Activated CD8-positive, alpha-beta memory T cell treated with anti-CD3 and anti-CD28 coated beads for 1 hour (primary cell): ENCODE measurements at places on chromosomes 6 and 20.

DNA sequence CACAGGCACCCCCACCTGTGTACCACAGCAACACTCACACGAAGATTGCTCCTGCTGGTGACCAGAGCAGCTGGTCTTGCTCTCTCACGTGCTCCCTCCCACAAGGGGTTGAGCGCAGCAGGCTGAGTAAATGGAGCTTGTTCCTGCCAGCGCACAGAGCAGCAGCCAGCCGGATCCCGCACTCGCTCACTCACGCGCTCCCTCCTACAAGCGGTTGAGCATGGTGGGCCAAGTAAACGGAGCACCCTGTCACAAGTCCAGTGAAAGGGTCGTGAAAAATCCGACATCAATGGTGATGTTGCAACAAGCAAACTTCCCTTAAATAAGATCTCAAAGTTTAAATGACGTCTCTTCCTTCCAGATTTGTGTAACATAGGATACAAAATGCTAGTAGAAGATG, 313.7 kb downstream of the FOXC1 start:
- DNase-seq = no peak

DNA sequence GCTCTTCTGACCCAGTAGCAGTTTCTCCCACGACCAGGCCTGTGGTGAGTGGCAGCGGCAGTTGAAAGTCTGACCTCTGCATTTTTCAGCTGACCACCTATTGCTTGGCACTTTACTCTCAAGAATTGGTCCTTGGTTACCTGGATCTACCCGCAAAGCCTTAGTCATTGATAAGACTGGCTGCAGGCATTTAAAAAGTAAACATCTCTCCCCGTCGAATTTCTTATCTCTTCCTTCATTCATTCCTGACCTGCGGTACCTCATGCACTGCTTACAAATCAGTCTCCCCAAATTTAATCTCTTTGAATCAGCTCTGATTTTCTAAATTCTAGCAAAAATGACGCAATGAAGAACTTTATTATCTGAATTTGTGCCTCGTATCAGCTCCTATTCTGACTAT, 26.1 kb upstream of the IPCEF1 start:
- no peak for DNase-seq

DNA sequence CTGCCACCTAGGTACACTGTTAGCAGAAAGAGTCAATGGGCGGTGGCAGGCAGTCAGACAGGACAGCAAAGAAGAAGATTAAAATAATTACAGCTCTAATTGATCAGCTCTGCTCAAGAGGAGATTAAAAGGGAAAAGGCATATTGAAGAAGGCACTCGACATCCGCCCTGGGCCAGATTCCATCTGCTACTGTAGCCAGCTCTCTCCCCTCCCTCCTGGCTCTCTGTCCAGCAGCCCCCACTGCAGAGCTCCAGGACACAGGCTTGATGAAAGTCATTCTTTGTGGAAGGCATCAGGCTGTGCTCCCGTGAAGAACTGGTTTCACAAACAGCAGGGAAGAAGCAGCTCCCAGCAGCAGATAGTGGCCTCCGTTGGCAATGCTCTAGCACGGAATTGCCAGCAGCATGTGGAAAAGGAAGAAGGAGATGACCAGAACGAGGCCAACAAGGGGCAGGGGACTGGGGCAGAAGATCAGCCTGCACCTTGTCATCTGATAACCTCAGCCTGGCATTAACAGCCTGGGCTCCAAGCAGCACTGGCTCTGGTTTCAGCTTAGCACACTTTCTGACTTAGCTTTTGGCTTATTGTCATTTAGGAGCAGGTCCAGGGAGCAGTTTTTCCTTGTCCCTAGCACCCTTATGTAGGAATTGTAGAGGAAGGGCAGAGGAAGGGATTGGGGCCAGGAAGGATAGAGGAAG, 465.9 kb downstream of the KIF16B start:
- no peak for DNase-seq

- no peak for DNase-seq
Measured at GRCh38 chr6:134683783-134684422, 266.0 kb downstream of the ALDH8A1 start.

- DNase-seq = no peak
Measured at GRCh38 chr6:33716379-33716778, 4.9 kb upstream of the UQCC2 start.

DNA sequence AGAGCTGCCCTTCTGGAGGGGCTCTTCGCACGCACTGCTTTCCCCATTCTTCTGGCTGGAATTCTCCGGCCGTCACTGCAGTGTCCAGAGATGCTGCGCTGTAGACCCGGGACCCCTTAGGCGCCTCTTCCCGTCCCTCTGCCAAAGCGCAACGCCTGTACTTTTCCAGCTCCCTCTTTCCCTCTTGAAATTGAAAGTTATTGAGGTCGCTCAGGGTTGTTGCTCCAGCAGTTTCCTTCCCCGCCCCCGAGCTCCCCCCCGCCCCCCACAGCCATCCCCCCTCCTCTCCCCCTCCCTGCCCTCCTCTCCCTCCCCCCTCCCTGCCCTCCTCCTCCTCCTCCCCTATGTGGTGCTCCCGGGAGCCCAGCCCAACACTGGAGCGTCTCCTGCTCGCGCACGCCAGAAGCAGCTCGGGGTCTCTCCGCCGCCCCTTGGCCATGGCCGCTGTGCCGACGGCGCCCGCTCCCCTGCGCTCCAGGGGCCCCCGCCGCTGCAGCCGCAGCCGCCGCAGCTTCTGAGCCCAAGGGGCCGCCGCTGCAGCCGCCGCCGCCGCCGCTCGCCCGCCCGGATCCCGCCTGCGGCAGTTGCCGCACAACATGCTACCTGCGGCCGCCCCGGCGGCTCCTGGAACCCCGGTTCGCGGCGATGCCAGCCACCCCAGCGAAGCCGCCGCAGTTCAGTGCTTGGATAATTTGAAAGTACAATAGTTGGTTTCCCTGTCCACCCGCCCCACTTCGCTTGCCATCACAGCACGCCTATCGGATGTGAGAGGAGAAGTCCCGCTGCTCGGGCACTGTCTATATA, at the start of gene RSPO3:
RSPO3 (plus strand) TSS at position 374 of the 804 bp plus-strand sequence. CDS start 522 bp downstream, outside the sequence.
- no peak for DNase-seq

GRCh38 chr6:156946370-156946936, 169.3 kb downstream of the ARID1B start:
- no peak for DNase-seq

- peak; percentile 15 for DNase-seq
Measured at GRCh38 chr6:16136621-16137450, 8.0 kb downstream of the MYLIP start.

- no peak for DNase-seq
Measured at GRCh38 chr20:20223981-20224380, 143.9 kb upstream of the INSM1 start.

GRCh38 chr6:8642131-8642530, 206.8 kb upstream of the SLC35B3 start:
- no peak for DNase-seq

- DNase-seq = no peak
Measured at GRCh38 chr6:142867988-142868812, 76.8 kb downstream of the HIVEP2 start.

DNA sequence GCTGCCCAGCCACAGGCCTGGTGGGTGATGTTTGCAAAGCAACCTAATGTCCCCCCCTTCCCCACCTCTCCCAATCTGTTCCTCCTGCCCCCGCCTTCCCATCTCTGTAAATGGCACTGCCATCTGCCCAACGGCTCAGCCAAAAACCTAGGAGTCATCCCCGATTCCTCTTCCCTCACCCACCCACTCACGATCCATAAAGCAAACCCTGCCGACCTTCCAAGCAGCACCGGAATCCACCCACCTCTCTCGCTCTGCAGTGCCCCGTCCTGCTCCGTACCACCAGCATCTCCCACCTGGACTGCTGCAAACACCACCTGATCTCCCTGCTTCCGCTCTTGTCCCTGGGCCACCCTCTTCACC, 37.6 kb downstream of the SULF2 start:
- DNase-seq = no peak

GRCh38 chr20:14093652-14094051, 98.3 kb downstream of the MACROD2 start:
- DNase-seq = no peak

DNA sequence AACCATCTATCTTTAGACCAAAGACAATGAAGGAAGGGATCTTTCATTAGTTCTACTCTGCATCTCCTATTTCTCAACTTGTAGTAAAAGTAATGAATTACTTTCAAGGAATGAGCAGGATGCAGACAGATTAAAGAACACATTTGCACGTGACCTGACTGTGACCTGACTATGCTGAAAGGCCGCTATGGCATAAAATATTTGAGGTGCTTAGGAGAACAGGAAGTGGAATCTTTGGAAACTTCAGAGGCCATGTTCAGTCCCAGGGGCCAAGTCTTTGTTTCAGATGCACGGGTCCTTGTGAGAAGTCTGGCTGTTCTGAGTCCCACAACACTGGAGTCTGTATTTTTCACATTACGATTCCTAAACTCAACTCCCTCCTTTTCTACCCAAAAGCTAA, 41.0 kb downstream of the NINL start:
- DNase-seq = no peak

DNA sequence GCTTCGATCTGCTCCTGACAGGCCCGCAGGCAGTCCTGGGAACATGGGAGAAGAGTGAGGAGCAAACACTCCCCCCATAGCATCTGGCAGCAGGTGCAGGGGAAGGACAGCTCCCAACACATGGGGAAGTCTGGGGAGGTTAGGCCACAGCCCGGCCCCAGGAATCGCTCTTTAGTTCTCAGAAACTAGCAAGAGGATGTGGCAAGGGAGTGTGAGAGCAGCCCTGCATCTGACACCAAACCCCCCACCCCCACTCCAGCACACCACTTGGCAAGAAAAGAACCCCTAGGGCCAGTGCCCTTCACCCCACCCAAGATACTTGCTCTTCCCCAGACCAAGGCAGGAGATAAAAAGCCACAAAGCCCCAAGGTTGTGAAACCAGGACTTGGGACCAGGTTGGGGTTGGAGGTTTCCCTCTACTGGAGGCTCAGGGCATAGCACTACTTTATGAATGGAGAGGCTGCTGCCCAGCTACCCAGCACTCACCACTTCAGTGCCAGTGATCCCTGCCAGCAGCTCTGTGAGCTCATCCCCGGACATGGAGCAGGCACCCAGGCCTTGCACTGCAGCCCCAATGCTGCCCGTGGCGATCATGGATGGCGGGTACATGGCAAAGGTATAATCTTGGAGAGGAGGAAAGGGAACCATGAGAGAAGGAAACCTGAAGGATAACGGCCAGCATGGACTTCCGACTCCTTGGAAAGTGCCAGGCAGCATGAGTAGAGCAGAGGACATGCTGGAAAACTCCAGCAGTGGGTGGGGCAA, 5.4 kb downstream of the CCND3 start:
- peak; percentile 42 for DNase-seq

DNA sequence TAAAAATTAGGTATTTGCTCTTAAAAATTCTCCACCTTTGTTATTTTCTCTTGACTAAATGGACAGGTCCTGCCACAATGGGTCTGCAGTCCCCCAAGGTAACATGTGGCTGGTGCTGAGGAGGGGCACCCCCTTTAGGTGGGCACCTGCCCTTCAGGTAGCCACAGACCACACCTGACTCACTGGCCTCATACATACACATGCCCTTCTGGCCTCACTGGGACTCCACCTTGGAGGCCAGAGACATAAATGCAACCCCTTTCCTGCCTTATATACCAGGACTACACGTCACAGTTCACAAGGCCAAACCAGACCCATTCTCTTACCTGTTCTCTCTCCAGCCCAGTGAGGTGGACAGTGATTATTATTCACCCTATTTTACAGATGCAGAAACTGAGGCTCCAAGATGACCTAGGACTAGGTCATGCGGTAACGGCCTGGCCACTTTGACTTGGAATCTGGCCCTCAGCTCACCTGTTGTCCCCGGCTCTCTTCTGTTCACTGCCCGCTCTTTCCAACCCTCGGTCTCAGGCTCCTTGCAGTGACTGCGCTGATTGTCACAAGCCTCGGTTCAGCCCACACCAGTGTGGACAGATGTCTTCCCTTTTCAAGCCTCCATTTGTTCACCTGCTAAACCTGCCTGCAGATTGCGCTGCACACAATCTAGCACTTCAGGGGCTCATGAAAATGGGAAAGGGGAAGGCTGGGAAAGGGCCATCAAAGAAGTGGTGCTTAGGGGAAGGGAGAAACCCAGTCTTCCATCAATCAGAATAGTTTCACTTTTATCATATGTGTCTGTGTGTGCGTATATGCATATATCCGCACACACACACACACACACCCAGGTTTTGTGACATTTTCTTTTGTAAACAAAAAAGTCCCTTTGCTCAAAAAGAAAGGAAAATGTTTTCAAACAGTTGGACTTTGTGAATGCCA, 121.7 kb downstream of the BCAS1 start:
- DNase-seq = no peak

- peak; percentile 69 for DNase-seq
Measured at GRCh38 chr20:37095599-37096414, at the start of gene RBL1. RBL1 (minus strand) TSS chr20:37095997; CDS start chr20:37095928, 69 bp downstream.

GRCh38 chr6:128327890-128328289, 192.5 kb downstream of the PTPRK start:
- DNase-seq = no peak

DNA sequence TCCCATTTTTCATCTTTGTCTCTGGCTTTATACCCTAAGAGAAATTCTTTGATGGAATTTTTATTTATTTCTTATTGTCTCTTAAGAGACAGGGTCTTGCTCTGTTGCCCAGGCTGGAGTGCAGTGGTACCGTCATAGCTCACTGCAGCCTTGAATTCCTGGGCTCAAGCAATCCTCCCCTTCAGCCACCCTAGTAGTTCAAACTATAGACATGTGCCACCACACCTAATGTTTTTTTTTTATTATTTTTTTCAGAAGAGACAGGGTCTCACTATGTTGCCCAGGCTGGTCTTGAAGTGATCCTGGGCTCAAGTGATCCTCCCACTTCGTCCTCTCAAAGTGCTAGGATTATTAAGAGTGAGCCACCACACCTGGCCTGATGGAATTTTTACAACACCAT, 40.5 kb downstream of the FKBP5 start:
- DNase-seq = no peak

- no peak for DNase-seq
Measured at GRCh38 chr6:137043710-137044365, 927 bp downstream of the IL20RA start.

DNA sequence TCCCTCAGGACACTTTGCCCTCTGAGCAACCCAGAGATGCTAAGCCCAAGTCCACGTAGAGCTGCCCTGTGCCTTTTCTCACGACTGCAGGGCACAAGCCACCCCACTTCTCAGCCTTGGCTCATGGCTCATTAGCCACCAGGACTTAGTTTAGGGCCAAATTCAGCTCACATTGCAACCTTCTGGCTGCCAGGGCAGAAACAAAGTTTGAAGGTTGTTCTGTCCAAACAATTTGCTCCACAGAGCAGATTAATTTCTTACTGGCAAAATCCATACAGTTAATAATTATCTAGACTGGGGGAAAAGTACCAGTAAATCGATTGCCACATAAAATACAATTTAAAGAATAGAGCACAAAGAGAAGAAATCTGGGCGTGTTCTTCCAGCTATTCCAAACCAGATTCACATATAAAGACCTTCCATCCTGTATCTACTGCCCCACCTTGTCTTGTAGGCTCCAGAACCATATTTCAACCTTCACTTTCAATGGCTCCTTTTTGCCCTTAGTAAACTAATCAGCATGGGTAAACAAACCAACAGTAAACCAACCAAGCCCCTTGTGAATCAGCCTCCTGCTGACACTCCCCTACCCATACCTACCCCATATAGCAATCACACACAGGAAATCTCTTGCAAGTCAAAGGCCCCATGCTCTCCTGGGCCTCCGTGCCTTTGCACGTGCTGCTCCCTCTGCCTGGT, 101.9 kb downstream of the QRSL1 start:
- no peak for DNase-seq

- DNase-seq = no peak
Measured at GRCh38 chr20:57437672-57438330, 46.6 kb downstream of the RBM38 start.

- DNase-seq = no peak
Measured at GRCh38 chr20:35271904-35272303, 6.0 kb downstream of the MMP24OS start.
